ENCODE measurements at places on chromosomes 6 and 20.

DNA sequence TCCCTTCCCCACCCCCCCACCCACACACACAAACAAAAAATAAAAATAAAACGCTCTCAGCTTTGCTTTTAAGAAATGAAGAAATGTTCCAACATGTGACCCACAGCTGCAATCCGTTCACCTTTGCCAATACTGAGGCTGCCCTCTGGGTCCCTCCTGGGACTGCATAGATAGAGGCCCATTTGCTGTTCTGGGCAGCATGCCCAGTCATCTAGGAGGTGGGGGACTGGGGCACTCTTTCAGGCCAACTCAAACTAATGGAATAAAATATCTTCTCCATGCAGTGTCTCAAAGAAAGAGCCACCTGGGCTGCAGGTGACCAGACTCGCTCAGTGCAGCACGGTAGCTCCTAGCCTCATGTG lies 79.9 kb downstream of the SLC22A3 start:
- no peak for DNase-seq

GRCh38 chr6:69994251-69994650 lies 127.9 kb downstream of the COL19A1 start:
- DNase-seq = no peak

- no peak for DNase-seq
Observed at GRCh38 chr6:146027586-146028251, 1.1 kb upstream of the GRM1 start.

- DNase-seq = no peak
Observed at GRCh38 chr6:45757443-45758130, 258.1 kb downstream of the CLIC5 start.

GRCh38 chr6:150874179-150874578 lies 8.7 kb downstream of the MTHFD1L start:
- no peak for DNase-seq

- no peak for DNase-seq
Observed at GRCh38 chr6:158516098-158516497, 43.8 kb upstream of the TMEM181 start.

- DNase-seq = no peak
Observed at GRCh38 chr6:10793695-10794094, 44.6 kb downstream of the MAK start.

DNA sequence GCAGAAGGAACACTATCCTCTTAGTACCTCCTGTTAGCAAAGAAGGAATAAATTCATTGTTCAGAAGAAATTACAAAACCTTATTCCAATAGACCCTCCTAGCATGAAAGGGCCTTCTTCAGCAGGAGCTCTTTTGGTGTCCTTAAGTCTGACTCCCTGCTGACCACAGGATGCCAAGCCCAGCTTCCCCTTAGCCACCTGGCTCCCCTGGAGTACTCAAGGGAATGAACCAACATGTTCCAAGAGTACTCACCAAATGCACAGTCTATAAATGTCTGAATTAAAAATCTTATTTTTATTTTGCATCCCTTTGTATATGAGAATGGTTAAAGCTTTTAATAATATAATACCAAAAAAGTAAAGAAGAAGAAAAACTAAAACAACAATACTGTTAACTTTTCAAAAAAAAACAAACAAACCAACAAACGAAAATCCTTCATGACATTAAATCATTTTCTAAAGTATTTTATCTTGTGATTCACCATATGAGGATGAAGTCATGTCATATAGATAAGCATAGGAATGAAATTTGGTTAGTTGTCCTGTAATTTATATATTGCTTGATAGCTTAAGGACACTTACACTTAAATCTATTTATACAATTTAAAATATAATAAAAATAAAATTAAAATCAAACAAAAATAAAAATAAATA lies 1355.1 kb downstream of the HACE1 start:
- no peak for DNase-seq

- no peak for DNase-seq
Observed at GRCh38 chr20:40686893-40687292, 2.1 kb downstream of the MAFB start.

DNA sequence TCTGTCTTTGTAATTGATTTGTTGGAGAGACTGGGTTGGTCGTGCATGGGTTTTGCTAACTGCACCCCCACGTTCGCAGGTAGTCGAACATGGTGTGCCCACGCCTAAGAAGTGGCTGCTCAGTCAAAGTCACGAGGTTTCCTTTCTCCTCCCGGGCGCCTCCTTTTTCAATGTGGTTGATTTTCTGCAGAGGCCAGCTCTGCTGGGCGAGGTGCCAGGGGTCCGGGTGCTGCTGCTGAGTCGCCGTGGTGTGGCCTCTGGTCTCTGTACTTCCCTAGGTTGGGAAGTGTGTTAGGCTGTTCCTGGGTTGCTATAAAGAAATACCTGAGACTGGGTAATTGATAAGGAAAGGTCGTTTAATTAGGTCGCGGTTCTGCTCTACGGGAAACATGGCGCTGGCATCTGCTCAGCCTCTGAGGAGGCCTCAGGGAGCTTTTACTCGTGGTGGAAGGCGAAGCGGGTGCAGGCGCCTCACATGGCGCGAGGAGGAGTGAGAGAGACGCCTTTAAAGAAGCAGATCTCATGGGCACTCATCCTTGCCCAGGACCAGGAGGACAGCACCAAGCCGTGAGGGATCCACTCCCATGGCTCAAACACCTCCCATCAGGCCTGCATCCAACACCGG lies 14.1 kb downstream of the OSBPL2 start:
- DNase-seq = no peak

DNA sequence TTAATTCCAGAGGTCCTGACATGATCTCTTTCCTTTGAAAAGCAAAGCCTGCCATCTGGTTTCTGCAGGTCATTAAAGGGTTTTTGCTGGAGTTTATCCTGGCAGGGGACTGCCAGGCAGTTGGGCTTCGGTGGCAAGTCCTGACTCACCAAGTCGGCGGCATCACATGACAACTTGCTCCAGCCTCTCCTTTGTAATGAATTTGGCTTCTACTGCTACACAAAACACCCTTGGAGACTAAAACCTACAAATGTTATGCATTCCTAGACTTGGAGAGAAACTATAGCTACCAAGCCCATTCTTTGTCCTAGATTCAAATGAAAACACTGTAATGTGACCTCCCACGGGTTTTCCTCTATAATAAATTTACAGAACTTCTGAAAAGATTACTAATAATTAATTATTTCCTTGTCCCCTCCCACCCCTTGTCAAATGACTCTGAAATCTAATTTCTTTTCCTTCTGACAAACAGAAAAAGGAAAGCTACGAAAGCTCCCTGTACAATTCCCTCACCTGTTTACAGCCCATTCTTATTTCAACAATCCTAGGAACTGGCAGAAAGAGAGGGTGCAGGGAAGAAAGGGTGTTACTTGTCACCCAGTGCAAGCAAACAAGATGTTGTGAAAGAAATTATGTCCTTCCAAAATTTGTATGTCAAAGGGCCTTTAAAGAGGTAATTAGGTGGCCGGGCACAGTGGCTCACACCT lies 62.9 kb downstream of the QRSL1 start:
- DNase-seq = peak; percentile 61

DNA sequence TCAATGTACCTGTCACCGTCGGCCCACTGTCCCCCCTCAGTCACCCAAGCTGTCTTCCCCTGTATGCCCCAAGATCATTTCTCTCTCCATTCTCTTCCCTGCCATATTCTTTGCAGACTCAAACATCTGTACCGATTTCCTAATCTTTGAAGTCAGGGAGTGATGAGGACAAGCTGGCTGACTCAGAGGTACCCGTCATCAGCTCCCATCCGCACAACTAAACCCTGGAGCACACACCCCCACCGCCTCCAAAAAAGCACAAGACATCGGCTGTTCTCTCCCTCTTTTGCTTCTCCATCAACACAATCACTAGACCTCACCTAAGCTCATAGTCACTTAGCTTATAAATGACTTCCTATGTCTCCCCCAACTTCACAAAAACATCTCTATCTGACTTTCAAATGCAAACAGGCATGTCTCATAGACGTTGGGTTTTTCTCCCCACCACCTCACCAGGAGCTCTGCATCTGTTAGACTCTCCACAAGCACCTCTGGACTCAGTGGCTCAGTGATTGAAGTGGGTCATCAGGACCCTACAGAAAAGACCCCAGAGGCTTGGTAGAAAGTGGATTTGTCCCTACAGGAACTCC lies 11.5 kb upstream of the NFATC2 start:
- DNase-seq = no peak

DNA sequence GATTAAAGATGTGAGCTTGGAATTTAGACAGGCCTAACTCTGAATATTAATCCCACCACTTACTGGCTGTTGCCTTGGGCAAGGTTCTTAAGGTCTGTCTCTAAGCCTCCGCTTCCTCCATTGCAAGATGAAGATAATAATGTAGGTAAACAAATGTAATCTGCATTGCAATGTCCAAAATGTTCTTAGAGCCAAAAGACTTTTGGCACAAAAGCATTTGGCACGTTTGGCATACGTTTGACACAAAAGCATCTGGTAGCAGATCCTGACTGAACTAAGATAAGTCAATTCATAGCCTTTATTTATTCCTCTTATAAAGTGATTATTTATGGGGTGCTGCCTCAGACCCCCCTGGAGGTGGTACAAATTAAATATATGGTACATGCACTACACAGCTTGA lies 229.9 kb upstream of the STXBP5 start:
- DNase-seq = no peak

GRCh38 chr6:1227935-1228753 lies 83.8 kb upstream of the FOXQ1 start:
- no peak for DNase-seq

DNA sequence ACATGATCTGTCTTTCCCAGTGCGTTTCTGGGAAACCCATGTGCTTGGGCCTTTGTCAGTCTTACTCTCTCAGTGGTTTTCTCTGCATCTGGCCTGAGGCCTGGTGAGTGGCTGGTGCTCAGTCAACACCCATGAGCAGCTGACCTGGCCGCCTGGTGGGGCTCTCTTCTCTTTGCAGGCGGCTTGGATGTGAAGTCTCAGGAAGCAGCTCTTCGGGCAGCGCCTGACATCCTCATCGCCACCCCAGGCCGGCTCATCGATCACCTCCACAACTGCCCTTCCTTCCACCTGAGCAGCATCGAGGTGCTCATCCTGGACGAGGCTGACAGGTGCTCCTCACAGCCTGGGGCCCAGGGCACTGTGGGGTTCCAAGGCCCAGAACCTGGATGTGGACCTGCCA lies 10.8 kb downstream of the DDX27 start:
- DNase-seq = no peak

GRCh38 chr6:146943664-146944063 lies 260.6 kb upstream of the STXBP5 start:
- no peak for DNase-seq

- no peak for DNase-seq
Observed at GRCh38 chr6:24547243-24547642, 52.5 kb downstream of the ALDH5A1 start.

DNA sequence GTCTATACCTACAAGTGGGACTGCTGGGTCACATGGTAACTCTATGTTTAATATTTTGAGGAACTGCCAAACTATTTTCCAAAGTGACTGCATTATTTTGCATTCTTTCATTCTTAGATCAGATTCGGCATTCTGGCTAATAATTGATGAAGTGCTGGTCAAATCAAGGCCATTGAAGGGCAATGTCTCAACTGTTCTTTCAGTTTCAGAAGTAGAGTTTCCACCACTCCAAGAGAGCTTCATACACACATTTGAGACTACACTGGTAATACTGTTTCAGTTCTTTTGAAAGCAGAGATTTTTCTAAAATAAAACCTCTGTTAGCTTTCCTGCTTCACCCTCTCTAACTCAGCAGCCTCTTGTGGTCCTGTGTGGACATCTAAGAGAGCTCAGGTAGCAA lies 154.5 kb downstream of the CFAP61 start:
- DNase-seq = no peak

DNA sequence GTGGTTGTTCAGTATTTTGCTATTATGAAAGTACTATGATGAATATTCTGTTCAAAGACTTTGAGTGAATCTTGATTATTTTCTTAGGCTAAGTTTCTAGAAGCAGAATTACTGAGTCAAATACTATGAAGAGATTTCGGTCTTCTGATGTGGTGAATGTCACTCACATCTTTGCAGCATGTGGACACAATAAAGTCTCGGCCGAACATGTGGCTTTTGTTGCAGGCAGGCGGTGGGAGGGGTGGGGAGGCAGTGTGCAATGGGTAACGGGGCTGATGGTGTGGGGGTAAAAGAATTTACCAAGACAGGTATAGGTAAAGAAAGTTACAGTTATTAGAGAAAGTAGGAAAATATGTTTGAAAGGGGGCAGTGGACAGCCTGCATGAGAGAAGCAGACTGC lies 156.4 kb upstream of the DTNBP1 start:
- DNase-seq = no peak

GRCh38 chr6:84445068-84445467 lies 217.6 kb upstream of the CEP162 start:
- no peak for DNase-seq

- no peak for DNase-seq
Observed at GRCh38 chr6:139592011-139592410, 217.6 kb upstream of the CITED2 start.

DNA sequence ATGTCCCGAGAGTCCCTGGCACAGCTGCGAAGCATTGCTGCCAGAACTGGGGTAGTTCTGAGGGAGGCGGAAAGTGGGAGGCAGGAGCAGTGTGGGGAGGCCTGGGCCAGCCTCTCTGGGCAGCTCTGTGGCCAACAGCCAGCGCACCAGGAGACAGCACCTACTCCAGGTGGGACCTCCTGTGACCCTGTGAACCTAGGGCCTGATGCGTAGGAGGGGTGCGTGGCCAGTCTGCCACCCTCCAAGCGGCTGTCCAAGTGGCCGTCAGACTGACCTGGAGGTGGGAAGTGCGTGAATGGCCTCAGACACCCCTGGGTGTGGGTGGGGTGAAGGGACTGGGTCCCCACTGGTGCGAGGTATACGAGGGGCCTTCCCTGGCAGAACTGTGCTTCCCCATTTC lies 15.5 kb downstream of the SS18L1 start:
- no peak for DNase-seq

DNA sequence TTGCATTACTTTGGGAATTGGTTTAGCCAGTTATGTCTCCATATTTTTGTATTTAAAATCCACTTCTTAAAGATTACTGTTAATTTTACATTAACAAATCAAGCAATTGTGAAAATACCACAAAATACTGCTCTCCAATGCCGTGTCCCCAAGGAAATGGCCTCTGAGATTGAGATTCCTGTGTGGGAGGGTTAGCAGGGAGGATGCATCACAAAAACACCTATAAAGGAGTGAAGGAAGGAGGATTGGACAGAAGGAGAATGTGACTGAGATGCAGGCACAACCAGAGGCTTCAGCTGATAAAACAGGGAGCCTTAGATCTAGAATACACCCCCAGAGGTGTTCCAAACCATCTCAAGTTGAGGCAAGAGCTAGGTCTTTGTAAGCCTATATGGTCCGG lies 34.2 kb upstream of the NKAIN2 start:
- no peak for DNase-seq

DNA sequence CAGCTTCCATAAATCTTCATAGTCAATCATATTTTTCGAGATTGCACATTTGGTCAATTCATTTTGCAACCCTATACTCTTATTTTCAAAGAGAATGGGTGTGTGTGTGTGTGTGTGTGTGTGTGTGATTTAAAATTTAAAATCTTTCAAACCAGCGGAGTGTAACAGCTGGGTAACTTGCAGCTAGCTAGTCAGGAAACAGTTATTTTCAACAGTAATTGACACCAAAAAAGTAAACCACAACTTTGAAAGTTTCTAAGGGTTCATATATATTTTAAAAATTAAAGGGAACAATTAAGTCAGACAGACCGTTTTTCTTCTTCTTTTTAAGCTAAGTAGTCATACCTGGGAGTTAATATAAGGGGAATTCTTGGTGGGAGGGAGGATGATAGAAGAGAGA lies 57.0 kb downstream of the PRR18 start:
- DNase-seq = no peak
